EL (cell line): ENCODE measurements at places on chromosomes 2 and 18.

GRCh38 chr2:10915236-10915635 lies 3.5 kb downstream of the KCNF1 start:
- no peak for DNase-seq

GRCh38 chr2:8457092-8457481 lies 224.8 kb upstream of the ID2 start:
- DNase-seq = no peak

- DNase-seq = no peak
These were observed 249.1 kb upstream of the SPRED2 start for GRCh38 chr2:65681503-65681902.

DNA sequence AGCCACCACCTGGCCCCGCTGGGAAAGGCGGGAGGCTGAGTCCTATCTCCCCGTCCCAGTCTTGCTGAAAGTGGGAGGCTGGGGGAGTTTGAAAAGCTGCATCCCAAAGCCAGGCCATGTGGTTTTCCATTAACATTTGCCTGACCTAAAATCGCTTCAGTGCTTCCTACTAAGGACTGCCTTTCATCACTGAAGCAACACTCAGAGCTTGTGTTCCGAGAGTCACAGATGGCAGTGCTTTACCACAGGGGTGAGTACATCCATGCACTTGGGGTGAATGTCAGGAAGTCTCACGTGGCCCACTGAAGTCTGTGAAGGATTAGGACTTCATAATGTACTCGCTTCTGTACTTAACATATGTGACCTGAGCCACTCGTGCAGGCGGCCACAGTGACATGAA lies 43.3 kb downstream of the PXDN start:
- DNase-seq = no peak

GRCh38 chr18:8776013-8776943 lies 70.9 kb downstream of the MTCL1 start:
- DNase-seq = no peak
